Activated naive CD4-positive, alpha-beta T cell treated with Interleukin-2 at 50 U/mL for 16 hours (primary cell): ENCODE measurements at places on chromosomes 4 and X.

- no peak for DNase-seq
Observed at GRCh38 chr4:181331214-181331613, 912.0 kb upstream of the TENM3 start.

- no peak for DNase-seq
Observed at GRCh38 chrX:69234624-69235023, 69.4 kb upstream of the PJA1 start.

DNA sequence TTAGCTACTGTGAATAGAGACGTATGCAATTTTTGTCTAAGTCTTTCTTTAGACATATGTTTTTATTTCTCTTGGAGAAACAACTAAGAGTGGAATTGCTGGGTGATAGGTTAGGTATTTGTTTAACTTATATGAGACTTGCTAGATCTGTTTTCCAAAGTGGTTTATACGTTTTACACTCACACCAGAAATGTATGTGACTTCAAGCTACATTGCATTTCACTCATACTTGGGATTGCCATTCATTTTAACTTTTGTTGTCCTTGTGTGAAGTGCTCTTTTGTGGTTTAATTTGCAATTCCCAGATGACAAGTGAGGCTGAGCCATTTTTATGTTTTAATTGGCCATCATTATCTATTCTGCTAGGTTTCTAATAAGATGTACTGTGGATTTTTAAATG, 817.2 kb downstream of the GLUD2 start:
- no peak for DNase-seq

DNA sequence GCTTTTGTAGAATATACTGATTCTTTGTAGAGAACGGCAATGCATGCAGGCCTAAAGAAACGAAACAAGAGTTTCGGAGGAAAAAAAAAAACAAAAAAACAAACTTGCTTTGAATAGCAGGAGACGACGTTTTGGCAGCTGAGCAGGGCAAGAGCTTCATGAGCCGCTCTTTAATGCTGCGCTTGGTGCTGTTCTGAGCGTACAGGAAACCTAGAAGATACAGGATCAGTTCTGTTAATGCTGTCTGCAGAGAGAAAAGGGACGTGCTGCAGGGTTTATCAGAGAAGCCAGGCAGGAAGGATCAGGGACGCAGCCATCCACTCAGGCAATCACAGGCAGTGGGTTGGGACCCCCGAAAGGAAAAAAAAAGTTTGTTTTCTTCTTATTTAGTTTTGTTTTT, 182.2 kb downstream of the PACRGL start:
- no peak for DNase-seq

GRCh38 chrX:120692319-120692718, 62.5 kb upstream of the C1GALT1C1 start:
- no peak for DNase-seq

DNA sequence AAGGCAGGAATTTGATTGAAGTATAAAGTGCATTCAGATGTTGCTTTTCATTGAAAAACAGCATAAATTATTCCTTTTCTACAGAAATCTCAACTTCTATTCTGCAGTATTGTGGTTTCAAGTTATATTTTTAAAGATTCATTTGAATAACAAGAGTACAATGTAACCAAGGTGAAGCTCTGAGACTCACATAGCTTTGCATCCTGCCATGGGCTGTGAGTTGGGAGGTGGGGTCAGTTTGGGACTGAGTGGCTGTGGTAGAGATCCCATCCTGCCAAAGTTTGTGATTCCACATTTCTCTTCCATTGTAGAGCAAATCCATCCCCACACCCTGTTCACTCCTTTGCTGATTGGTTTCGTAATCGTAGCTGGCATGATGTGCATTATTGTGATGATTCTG, 69.2 kb downstream of the KIT start:
- no peak for DNase-seq

- no peak for DNase-seq
Observed at GRCh38 chrX:16125520-16126149, 2.3 kb downstream of the GRPR start.

DNA sequence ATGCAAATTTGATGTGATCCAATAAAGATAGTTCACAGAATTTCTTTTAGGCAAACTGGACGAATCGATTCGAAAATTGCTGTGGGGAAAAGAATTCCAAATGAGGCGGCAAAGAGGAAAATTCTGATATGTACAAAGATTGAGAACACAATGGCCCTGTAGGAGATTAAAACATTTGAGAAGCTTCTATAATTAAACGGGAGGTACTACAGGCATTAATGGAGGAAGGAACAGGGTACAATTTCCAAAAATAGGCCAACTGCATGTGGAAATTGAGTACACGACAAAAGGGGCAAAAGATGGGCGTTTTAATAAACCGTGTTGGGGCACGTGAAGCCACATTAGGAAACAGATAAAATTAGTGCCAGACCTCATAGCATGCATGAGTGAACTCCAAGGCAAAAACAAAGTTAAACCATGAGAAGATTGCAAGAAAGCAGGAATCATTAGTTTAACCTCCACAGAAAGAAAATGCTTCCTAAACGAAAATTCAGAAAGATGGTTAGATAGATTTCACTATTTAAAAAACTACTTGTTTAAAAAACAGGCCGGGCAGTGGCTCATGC, 68.4 kb downstream of the DHRSX start:
- no peak for DNase-seq

DNA sequence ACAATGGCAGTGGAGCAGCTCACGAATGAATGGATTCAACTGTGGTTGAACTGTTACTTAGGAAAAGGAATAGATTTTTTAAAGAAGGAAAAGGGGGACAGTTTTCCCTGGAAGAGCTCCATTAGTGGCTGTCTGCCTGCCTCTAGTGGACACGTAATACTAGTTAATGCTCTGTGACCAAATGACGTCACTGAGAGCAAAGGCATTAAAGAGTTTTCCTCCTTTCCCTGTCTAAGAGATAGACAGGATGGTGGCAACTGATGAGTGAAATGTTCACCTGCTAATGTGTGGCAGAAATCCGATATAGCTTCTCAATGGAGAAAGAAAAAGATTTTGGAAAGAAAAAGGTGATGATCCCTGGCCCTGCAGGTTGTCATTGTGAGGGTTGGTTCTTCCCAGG, 52.3 kb upstream of the SCML1 start:
- no peak for DNase-seq

GRCh38 chr4:126470862-126471261, 1156.1 kb downstream of the FAT4 start:
- DNase-seq, result no peak

GRCh38 chr4:144985531-144985930, 112.5 kb downstream of the ANAPC10 start:
- DNase-seq, result no peak

DNA sequence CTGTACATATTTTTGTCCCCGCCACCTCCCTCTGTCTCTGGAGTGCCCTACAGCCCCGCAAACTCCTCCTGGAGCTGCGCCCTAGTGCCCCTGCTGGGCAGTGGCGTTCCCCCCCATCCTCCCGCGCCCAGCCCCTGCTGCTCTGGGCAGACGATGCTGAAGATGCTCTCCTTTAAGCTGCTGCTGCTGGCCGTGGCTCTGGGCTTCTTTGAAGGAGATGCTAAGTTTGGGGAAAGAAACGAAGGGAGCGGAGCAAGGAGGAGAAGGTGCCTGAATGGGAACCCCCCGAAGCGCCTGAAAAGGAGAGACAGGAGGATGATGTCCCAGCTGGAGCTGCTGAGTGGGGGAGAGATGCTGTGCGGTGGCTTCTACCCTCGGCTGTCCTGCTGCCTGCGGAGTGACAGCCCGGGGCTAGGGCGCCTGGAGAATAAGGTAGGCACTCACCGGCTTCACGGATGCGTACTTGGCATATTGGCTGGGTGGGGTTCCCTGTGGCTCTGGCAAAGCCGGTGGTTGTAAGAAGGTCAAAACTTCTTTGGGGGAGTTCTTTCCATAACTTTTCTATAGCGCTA, 653 bp downstream of the HHIP start:
- DNase-seq, result no peak

DNA sequence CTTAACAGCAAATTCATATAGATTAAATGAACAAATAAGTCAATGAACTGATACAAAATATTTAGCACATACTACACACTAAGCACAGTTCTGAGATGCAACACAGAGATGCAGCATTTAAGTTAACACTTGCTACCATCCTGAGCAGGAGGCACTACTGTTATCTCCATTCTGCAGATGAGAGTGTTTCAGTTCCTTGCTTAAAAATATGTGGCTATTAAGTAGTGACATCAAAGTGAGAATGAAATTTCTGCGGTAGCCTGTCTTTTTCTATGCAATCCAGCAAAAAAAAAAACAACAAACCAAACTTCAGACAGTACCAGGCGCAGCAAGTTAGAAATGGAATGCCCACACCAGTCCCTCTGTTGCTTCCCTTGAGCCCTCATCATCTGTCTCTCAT, 90.8 kb downstream of the SHISA3 start:
- no peak for DNase-seq

DNA sequence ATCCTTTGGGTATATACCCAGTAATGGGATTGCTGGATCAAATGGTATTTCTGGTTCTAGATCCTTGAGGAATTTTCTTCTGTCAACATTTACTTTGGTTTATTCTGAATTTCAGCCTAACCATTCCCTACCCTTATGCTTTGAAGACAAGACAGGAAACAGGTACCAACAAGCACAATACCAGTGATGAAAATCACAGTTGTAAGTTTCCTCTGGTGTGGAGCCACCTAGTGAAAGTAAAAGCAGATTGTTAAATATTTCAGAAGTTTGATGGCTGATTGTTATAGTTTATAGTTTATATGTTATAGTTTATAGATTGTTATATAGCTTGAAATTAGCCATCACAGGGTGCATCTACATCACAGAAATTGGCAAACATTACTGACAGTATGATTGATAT, 104.5 kb upstream of the AGA start:
- no peak for DNase-seq

GRCh38 chrX:96987228-96987627, 103.5 kb downstream of the RPA4 start:
- DNase-seq, result no peak

GRCh38 chr4:140363558-140363957, 9.9 kb upstream of the SCOC start:
- DNase-seq, result no peak

DNA sequence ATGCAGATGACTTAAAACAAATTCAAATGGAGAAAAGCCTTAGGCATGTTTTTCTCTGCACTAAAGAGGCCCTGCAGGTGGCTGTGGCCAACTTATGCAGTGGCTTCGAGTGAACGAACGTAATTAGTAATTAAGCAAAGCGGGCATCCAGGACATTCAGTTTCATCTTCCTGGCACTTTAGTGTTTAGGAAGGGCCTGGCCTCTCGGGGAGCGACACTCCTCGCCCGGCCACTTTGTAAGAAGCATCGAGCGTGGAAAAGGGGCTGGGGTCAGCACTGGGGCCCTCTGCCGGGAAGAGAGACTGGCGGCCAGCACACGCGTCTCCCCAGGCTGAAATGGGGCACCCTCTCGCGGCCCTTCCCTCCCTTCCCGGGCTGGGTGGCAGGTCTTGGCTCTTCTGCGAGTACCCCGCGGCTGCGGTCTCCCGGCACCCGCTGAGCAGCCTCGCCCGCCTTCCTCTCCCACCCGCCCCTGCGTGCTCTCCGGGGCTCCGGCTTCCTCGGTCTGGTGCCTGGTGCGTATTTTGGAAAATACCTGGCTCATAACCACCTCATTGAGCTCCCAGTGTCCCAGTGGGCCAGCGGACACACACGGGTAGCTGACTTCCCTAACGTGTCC, 677 bp upstream of the CYP4V2 start:
- peak; percentile 45 for DNase-seq

GRCh38 chr4:123170843-123171242, 225.8 kb upstream of the SPRY1 start:
- no peak for DNase-seq

DNA sequence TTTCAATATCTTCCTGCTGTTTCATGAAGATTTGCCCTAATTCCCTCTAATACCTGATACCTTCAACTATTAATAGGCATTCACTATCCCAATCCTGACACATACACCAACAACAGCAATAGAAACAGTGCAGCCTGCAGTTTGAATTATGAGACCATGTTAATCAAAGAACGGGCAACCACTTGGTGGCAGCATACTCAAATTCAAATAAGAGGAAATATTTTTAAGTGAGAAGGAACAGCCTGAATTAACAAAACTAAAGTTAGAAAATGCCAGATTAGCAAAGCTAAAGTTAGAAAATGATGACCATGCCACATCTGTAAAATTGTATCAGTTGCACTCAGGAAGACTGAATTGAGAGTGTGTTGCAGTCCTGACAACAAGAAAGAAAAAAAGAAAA, 204.9 kb downstream of the SMARCA1 start:
- DNase-seq, result no peak

- no peak for DNase-seq
Observed at GRCh38 chr4:114015444-114015899, 36.0 kb upstream of the ARSJ start.

GRCh38 chrX:39169976-39170375, 368.7 kb downstream of the MID1IP1 start:
- DNase-seq, result no peak

DNA sequence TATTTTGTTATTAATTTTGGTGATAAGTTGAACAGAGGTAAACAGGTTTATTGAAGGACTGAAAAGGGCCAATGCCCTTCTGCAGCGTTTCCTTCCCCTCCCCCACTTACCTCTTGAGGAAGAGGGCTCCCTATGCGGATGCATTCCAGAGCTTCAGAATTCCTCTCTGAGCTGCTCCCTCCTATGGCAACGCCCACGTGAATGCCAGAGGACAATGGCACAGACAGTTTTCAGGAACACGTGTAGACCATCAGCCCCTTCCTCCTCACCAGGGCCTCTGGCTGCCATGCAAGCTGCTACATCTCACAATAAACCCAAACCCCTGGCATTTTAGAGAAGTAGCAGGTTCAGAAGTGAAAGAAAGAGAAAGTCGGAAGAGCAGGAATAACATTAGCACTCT, 127.9 kb downstream of the CHRDL1 start:
- DNase-seq, result no peak

GRCh38 chrX:7647831-7648230, 195.1 kb upstream of the VCX start:
- DNase-seq, result no peak

GRCh38 chr4:41763729-41764128, 15.2 kb upstream of the PHOX2B start:
- DNase-seq, result no peak

- DNase-seq, result no peak
Observed at GRCh38 chrX:150197388-150197787, 165.7 kb upstream of the MAMLD1 start.

GRCh38 chr4:125961626-125962025, 646.9 kb downstream of the FAT4 start:
- DNase-seq, result no peak

- DNase-seq, result peak; percentile 70
Observed at GRCh38 chr4:6916587-6917460, 7.2 kb downstream of the TBC1D14 start.

DNA sequence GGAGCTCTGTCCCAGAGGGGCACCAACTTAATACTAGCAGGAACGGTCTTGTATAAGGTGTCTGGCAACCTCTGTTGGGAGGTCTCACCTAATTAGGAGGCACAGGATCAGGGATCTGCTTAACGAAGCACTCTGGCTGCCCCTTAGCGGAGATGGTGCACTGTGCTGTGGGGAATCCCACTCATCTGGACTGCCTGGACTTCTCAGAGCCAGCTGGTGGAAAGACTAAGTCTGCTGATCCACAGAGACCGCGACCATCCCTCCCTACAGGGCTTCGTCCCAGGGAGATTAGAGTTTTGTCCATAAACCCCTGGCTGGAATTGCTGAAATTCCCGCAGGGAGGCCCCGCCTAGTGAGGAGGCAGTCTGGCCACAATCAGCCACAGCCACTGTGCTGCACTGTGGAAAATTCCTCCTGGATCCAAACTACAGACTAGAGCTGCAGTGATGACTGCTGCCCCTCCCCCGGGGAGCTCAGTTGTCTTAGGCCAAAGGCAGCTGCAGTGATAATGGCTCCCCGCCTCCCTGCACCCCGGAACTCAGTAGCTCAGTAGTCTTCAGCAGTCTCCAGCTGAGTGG, 22.0 kb upstream of the ZCCHC4 start:
- no peak for DNase-seq

- no peak for DNase-seq
Observed at GRCh38 chr4:83890231-83890630, 354.3 kb downstream of the GPAT3 start.
